ENCODE measurements at places on chromosomes 6 and 20.
A peak's percentile ranks its signal among the peaks of the same experiment; 100 is the strongest.

GRCh38 chr6:157223511-157223910, 99.8 kb downstream of the TMEM242 start:
- DNase-seq = no peak

- no peak for DNase-seq
These were observed 217.6 kb upstream of the DTNBP1 start for GRCh38 chr6:15880262-15880973.

DNA sequence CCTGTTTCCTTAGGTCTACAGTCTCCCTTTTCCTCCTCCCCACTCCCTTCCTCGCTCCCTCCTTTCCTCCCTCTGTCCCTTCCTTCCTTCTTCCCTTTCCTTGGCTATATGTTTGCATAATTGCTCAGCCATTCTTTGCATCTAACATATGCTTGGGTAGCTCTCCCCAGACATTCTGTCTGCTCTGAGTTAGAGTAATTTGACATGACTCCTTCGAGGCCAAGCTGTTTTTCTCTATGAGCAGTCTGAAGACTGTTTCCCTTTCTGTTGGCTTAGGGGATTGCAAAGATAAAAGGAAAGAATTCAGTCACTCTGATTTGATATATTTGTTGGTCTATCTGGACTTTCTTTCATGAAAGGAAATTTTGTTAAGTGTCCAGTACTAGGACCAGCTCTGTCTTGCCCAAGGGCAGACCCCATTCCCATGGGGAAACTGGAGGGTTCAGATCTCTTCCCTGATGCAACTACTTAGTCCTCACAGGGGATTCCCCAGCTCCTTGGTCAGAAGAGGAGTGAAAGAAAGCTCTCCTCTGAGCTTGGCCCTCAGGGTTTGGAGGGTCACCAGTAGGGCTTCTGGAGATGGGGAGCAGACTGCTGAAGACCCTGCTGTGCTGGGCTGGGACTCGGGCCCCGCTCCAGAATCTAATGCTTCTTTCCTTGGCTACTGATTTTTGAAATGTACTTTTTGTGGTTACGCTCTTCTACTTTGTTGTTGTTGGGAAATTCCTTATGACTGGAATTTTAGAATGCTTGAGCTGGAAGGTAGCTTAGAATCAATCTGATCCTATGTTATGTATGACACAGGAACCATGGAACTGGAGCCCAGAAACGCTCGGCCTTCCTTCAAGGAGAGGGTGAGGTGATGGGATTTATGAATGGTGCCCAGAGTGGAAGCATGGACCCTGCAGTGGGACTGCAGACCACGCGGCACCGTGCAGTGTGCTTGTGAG, 63.7 kb upstream of the SLC22A23 start:
- DNase-seq = no peak

GRCh38 chr6:11814106-11814505, 35.5 kb upstream of the ADTRP start:
- no peak for DNase-seq

DNA sequence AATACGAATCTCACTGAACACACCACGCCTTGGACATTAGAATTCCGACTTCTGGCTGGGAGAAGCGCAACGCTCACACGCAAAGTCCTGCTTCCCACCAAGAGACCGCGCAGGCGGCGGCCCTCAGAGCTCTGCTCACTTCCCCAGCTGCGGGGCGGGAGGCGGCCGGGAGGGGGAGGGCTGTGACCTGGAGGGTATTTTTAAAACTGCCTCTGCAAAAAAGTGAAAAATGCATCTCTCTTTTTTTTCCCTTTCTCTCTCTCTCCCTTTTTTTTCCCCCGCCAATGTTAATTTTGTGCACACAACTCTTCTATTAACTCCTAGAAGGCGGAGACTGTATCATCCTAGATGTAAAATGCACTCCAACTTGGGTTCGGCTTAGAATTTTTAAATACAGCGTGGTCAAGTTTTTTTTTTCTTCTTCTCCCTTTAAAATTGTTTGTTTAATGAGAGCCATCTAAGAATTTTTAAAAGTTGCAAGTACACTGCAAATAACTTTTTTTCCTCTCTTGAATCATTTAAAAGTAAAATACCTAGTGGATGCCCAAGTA, 66.4 kb downstream of the STX11 start:
- no peak for DNase-seq

GRCh38 chr6:56955171-56956155, 556 bp downstream of the BEND6 start:
- DNase-seq = peak; percentile 86

DNA sequence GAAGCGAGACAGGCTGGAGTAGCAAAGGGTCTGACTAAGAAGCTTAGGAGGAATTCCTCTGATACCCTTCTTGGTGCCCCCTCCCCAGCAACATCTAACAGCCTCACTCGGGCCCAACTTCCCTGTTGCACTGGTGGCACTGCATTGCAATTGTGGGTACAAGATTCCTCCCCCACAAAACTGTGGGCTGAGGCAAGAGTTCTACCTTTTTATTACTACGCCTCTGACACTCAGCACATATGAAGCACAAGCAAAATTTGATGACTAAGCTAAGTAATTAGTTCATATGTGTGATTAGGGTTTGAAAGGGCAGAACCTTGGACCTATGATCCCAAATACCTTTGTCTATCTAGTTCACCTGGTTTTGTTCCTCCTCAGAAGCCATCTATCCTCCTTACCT, 83.5 kb downstream of the ZHX3 start:
- no peak for DNase-seq

DNA sequence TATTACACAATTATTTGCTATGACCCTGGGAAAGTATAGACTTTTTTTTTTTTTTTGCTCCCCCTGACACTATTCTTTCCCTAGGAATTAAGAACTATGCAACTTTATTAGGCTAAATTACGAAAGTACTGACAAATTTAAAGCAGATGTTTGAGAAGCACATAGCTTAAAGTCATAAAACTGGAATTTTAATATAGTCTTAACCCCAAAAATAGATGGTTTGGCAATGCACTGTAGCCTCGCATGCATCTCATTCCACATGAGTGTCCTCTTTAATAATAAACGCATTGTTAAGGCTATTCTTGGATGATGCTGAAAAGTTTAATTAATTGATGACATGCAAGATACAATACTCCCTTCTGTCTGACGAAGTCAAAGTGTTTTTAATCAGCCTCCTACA, 49.3 kb downstream of the TBC1D7 start:
- DNase-seq = no peak

- DNase-seq = no peak
These were observed 83.3 kb upstream of the SIRPA start for GRCh38 chr20:1811621-1812498.

DNA sequence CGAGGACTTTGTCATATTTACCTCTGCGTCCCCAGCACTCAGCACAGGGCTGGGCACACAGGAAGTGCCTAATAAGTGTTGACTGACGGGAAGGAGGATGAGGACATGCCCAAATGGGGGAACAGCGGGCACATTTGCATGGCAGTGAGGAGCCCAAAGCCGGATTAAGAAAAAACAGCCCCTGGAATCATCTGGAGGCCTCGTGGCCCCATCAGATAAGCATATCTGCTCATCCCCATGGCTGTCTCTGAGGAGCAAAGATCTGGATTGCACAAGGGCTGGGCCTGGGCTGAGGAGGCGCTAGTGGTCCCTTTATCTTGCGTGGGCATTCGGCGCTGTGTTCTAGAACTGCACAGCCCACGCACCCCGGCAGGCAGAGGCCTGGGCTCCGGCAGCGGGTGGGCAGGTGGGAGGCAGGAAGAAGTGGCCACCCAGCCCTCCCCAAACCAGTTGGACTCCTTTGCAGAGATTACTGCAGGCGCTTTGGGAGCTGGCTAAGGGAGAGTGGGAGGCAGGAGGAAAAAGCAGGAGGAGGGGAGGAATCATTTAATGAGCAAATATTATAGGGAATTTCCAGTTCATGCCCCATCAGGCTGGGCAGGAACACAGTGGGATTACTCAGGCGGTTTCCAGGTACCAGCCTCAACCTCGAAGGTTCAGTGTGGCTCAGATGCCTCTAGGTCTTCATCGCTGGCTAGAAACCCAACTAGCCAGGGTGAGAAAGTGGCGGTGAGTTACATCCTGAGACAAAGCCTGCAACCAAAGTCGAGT, 108.1 kb downstream of the CEBPB start:
- no peak for DNase-seq

- DNase-seq = no peak
These were observed 236.6 kb downstream of the ARID1B start for GRCh38 chr6:157013649-157014304.

DNA sequence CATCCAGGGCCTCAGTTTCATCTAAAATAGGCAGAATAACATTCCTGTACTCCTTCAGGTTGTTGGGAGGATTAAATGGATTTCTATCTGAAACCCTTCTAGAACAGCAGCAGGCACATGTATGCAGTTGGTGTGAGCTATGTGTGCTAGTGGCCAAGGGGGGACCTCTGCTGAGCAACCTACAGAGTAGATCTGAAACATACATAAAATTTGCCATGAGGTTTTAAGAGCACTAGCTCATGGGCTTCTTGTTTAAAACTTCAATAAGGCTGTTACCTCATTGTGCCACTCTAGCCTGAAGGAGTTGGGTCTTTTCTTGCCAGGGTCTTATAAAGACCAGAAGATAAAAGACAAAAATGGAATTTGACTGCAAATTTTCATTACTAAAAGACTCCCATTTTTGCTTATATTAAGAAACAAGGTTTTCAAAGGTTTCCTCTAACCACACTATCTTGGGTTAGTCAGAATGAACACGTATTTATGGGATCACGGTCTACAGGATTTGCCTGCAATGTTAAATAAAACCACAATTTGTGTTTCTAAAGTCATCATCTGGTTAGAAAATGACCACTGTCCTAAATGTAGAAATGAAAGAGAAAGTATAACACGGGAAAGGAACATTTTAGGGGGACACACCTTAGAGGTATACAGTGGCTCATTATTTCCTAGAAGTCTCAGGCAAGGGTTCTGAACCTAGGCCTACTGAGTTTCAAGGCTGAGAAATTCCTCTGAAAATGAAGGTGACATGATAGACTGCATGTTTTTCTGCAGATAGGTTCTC, 144.9 kb upstream of the OLIG3 start:
- no peak for DNase-seq
